NCI-H774 (cell line): ENCODE measurements at places on chromosomes 7 and 10.

DNA sequence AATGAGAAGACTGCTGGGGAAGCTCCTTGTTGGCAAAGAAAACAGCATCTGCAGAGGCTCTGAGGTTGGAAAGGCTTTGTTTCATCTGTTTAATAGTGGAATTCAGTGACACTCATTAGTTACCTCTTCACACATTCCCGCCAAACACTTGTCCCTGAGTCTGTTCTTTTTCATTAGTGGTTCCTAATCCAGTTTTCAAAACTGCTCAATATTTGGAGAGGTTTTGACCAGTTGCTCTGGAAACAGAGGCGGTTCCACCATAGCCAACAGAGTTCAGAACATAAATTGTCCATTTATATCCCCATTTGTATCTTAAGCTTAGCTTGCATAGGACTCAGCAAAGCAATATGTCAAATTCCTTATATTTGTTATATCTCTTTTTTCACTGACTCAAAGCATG lies 754.6 kb downstream of the AUTS2 start:
- DNase-seq = no peak

GRCh38 chr10:79976999-79977398 lies 28.1 kb upstream of the SFTPD start:
- no peak for DNase-seq

DNA sequence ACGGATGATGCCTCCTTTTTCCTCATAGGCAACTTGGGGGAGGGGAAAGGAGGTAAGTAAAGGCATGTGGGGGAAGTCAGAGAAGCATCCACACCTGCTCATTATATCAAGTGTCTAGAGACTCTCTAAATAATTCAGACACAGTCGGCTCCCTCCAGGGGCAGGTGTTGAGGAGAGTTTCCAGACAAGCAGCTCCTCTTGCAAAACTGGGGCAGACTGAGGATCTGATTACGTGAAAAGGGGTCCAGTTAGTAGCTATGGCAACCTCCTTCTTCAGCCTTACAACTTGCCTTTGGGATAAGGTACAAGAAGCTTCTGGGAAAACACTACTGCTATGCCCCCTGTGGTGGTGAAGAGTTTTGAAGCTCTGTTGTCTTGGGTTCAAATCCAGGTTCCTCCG lies 39.0 kb upstream of the SORBS1 start:
- no peak for DNase-seq

DNA sequence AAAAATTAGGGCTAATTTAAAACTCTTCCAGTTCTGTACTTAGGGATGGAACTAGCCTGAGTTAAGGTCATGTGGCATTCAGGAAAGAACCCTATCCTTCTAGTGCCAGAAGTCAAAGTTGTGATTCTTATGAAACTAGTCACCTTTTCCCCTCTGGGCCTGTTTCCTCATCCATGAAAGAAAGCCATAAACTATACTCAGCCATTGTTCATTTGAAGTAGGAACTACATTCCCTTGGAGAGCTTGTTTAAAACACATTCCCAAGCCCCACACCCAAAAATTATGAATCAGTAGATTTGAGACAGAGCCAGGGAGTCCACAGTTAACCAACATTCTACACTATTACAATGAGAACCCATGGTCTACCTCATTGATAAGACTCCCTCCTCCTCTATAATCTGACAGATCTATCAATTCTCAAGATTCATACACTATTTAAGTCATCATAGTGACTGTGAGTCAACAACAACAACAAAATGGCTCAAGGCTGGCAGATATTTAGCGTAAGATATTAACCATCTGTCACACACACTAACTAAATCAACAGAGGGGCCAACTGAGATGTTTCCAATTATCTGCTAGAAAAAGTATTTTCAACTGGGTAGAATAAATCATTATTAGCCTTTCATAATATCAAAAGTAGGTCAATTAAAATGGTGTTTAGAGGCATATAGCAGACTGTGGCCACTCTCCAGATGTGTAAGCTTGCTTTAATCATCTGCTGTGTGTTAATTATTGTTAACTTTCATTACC lies 102.3 kb downstream of the SLC25A13 start:
- no peak for DNase-seq

- DNase-seq = no peak
Observed at GRCh38 chr7:139618482-139619366, 95.2 kb downstream of the CLEC2L start.

GRCh38 chr7:151864081-151864480 lies 12.8 kb downstream of the PRKAG2 start:
- no peak for DNase-seq

- DNase-seq = no peak
Observed at GRCh38 chr7:133437544-133437943, 184.7 kb downstream of the EXOC4 start.
